Activated T-cell treated with anti-CD3 and anti-CD28 coated beads for 48 hours (primary cell): ENCODE measurements at places on chromosomes 5 and 9.

DNA sequence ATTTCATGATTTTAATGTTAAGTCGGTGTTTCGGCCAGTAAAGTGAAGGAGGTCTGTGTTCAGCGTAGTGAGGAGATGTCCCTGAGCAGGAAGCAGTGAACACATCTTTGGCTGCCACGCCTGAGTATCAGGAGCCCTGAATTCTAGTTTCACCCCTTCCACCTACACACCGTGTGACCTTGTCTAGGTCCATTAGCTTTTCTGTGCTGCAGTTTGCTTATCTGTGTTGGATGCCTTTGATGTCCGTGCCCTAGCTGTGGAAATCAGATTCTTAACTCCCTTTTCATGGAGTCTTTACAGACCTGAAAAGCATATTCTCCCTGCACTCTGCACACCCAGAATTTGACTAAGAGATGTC is 601 bp downstream of the FBXO38 start:
- DNase-seq = peak; percentile 8

GRCh38 chr5:59769832-59770231 is 123.7 kb downstream of the PDE4D start:
- DNase-seq = no peak

DNA sequence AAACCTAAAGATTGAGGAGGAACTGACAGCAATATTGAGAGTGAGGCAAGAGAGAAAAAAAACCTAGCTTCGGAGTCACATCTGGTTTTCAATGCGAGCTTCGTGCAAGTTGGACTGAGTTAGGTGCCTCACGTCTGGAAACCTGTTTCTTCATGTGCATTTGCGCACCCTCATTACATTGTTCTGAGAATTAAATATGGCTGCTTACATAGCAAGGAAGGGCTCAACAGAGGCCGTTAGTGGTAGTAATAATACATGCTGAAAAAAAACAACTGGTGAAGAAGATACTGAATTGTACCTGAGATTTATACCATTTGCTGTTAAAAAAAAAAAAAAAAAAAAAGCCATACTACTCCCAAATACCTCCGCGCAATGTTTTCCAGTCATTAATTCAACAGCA is 18.6 kb downstream of the DNAJA1 start:
- no peak for DNase-seq

DNA sequence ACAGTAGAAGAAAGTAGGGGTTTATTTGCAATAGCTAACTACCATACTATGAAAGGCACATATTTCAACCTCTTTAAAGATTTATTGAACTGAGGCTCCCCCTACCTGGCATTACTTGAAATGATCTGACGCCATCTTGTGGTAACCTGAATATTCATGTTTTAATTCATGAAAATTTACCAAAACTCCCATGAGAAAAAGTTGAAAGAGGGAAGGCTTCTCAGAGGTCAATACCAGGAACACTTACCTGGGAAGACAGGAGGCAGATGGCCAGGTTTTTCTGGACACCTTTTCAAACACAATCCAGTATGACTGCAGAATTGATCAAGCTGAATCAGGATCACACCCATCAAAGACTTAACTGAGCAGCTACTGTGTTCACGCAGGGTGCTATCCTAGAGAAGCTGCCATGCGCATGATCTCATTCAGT is 9.4 kb downstream of the PRELID2 start:
- no peak for DNase-seq

- no peak for DNase-seq
Observed at GRCh38 chr5:88262116-88262515, 6.5 kb downstream of the TMEM161B start.

DNA sequence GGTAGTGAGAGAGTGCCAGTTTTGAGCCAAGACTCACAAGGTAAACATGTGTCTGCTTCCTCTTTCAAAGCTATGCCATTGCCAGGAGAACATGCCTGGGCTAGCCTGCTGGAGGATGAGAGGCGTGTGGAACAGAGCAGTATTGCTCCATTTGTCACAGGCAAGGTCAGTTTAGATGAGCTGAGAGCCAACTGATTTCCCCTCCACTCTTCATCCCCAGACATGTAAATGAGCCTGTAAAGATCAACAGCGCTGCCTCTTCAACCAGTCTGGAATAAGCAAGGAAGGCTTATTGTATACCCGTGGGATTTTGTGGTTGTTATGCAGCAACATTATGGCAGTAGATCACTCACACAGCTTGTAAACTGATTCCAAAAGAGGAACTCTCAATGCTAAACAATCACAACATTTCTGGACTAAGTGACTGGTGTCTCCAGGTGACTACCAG is 8.2 kb upstream of the GDNF start:
- no peak for DNase-seq

- no peak for DNase-seq
Observed at GRCh38 chr5:34748431-34748830, 90.5 kb upstream of the TTC23L start.

- no peak for DNase-seq
Observed at GRCh38 chr9:27019589-27019988, 14.1 kb upstream of the LRRC19 start.

GRCh38 chr9:93188426-93189368 is 4.8 kb downstream of the WNK2 start:
- no peak for DNase-seq

GRCh38 chr9:136231478-136232297 is 13.9 kb downstream of the QSOX2 start:
- no peak for DNase-seq

DNA sequence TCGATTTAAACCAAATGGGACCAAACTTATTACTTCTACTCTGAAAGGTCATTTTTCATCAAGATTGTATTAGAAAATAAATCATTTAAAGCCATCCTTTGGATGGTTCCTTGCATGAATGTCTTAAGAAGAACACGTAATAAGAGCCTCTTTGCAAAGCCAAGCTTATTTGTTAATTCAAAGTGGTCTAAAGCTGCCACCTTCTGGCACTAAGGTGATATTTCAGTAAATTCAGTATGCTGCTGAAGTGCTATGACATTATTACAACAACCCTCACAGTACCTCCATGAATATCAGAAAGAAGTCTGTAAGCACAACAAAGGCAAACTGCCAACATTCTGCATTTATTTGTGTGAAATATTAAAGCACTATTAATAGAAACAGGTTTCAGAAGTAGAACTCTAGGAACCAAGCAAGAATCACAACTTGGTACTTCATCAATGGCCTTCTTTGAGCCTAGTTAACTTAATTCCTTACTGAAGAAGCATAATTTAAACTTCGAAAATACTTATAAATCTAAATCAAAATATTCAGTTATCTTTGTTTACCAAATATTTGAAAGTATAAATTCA is 53.1 kb upstream of the TYRP1 start:
- DNase-seq = no peak

GRCh38 chr9:99818500-99818899 is 3.2 kb upstream of the NR4A3 start:
- DNase-seq = no peak

- no peak for DNase-seq
Observed at GRCh38 chr5:38555354-38556087, 925 bp downstream of the LIFR start.
